CD4-positive, CD25-positive, alpha-beta regulatory T cell (primary cell): ENCODE measurements at places on chromosomes 3 and 15. TPM values are rescaled to one million over a fixed set of nuclear protein-coding genes. Genes with fewer than 3 reads are reported as not detected.

The IQCF5 gene
- not detected for polyA plus RNA-seq

The IMPG2 gene
- 0.02 TPM for polyA plus RNA-seq

The BMF gene
- 1.3 TPM for polyA plus RNA-seq

The WWTR1 gene
- polyA plus RNA-seq: 0.33 TPM

The CLRN1 gene
- not detected for polyA plus RNA-seq

The EFCC1 gene
- polyA plus RNA-seq: not detected
